Activated CD8-positive, alpha-beta memory T cell treated with anti-CD3 and anti-CD28 coated beads for 48 hours (primary cell): ENCODE measurements at places on chromosomes 5 and 9.

- no peak for DNase-seq
Measured at GRCh38 chr9:136940526-136941230, 3.9 kb downstream of the FBXW5 start.

GRCh38 chr9:80059979-80060378 lies 488.2 kb downstream of the TLE4 start:
- no peak for DNase-seq

DNA sequence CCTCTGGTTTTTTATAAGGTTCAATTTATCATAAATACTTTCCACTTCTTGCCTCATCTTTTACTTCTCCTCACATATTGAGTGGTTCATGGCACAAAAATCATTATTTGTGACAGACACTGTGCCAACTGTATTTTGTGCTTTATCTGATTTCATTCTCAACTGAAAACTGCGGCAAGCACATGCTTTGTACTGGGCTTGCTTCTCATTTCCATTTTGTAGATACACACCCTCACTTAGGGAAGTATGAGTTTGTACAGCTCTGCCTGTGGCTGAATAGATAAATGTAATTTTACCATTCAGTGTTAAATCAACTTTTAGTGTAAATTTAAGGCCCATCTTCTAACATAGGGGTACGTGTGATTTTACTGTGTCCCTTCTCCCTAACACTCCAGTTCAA lies 83.6 kb downstream of the ANXA2R start:
- DNase-seq, result no peak

DNA sequence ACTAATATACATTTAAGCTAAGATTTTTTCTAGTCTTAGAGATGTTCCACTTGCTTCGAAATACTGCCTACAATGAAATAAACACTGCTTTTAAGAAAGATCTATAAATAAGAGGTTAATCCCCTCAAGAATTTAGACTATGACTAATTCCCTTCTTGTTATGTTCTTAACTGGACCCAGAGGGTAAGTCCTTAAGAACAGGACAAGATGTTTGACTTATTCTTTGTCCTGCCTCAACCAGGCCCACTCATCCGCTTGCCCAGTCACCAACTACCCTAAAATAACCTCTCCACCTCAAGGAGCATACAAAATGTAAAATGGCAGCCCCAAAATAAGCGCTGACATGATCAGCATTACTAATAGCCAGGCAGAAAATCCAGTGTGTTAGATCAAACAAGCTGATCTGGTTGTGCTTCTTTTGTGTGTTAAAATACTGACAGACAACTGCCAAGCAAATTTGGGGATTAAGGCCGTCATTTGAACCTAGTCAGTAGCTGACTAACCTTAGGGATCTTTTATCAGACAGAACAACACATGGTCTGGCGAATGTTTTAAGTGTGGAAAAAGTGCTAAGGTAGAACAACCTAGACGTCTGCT lies 93.7 kb upstream of the SMC5 start:
- DNase-seq, result no peak

- no peak for DNase-seq
Measured at GRCh38 chr9:12759761-12760160, 15.1 kb upstream of the LURAP1L start.

GRCh38 chr5:112485934-112486355 lies 66.9 kb upstream of the EPB41L4A start:
- DNase-seq, result no peak

DNA sequence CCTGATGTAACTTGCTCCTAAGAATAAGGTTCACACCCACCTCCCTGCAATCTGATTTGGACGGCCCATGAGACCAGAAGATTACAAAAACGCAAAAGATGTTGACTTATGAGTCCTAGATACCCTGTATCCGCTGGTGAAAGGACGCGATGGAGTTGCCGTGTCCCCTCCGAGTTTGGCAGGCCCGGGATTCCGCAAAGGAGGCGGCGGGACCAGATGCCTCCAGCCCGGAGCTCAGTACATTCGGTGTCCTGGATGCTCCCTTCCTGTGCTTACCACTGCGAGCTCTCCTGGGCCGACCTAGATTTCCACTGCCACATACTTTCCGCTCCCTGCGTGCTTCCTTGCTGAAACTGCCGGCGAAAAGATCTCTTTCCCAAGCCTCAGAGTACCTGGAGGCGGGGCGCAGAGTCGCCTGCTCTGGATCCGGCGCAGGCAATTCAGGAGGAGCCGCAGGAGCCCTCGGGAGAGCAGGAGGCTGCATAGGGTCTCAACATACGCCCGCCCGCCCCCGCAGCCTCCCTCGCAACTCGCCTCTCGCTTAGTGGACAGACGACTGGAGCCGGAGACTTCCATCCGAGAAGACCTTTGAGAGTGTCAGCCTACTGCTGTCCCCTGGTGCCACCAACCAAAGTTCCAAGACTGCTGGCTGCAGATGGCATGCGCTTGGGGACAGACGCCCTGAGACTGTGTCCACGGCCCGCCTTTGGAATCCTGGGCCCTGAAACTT lies 39.8 kb downstream of the ANXA2R start:
- no peak for DNase-seq
